ENCODE measurements at places on chromosomes 2 and 18.

GRCh38 chr2:16271231-16271896, 331.0 kb downstream of the MYCN start:
- DNase-seq: no peak

- no peak for DNase-seq
Observed at GRCh38 chr2:36348721-36349120, 6.9 kb upstream of the CRIM1 start.

- DNase-seq: no peak
Observed at GRCh38 chr18:25253136-25253535, 98.8 kb downstream of the ZNF521 start.

DNA sequence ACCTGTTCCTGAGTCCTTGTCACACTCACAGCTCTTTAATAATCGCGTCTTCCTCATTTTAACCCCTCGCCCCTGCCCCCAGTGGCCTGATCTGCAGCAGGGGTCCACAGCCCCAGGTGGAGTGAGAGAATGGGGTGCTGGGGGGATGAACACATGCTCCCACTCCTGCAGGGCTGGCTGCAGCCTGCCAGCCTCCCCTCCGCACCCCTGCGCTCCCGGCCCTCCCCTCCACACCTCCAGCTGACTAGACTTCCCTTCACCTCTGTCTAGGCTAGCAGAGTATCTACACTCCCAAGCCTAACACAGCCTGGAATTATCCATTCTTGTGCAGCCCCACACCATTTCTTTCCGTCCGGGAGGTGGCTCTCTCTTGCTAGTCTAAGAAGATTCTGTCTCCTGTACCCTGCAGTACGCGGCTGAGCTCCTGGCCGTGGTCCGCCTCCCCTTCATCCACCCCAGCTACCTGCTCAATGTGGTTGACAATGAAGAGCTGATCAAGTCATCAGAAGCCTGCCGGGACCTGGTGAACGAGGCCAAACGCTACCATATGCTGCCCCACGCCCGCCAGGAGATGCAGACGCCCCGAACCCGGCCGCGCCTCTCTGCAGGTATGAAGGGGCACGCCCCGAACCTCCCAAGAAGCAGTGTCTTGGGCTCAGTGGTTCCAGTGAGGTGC, 231.6 kb downstream of the ATAD2B start:
- DNase-seq: no peak

DNA sequence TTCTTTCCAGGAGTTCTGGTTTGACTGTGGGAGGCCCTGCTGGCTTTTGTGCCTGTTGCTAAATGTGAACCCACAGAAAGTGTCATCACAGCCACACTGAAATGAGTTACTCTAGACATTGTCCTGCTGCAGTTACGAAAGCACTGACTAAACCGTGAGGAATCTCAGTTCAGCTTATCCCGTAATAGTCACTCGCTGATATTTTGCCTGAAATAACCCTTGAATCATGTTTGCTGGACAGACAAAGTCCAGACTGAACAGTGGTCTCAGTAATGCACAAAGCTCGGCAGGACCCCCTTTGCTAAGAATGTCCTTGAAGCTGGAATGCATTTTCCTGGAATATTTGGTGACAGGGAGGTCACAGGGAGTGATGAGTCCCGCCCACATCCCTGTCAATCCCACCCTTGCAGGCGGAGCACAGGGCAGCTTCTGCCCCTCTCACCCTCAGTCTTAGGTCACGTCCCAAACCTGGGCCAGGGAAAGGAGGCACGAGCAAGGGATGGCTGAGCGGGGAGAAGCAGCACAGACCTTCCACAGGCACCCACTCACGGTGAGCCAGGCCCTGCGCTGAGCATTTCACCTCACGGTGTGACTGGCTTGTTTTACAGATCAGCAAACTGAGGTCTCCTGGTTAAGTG, 53.4 kb downstream of the ADI1 start:
- no peak for DNase-seq

DNA sequence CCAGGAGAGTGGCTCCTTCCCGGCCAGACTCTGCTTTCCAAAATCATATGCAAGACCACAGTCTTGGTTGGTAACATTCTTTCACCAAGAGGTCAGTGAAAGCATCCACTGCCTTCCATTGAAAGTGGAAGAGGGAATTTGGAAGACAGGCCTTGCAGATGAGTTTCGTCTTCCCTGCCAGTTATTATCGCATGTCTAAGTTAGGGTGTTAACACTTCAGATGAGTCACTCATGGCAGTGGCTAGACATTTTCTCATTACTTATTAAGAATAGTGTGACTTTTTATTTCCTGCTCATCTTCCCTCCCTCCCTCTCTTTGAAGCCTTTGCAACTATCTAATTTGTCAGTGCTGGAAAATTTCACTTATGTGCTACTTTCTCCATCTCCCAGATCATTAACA, 102.9 kb upstream of the EPB41L3 start:
- no peak for DNase-seq

DNA sequence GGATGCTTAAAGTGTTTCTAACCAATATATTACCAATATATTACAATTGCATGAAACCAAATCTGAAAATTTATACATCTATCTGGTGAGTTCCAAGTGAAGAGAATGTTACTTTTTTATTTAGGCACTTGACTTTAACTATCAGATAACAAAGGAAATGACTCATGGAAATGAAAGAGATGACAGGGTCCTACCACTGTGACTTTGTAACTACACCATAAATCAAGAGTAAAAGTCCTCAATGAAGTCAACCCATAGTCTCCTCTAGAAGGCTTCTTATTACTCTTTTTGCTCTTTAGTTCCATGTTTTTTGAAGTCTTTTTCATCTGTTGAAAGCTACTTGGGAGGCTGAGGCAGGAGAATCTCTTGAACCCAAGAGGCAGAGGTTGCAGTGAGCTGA, 545.0 kb upstream of the PIK3C3 start:
- no peak for DNase-seq

GRCh38 chr2:120570546-120570945, 165.1 kb upstream of the GLI2 start:
- DNase-seq: no peak

DNA sequence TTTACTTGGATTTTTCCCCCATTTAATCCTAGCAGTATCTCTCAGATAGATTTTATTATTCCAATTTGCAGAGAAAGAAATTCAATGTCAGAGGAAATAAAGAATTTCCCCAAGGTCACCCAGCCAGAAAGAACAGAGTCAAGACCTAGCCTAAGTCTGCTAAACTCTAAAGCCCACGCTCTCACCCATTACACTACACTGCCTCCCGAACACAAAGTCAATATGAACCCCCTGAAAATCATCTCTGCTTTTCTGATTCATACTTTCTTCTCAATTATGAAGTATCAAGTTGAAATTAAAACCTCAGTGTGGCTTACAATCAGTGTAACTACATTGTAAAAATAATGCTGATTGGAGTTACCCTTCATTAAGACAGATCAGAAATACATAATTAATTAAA, 89.6 kb downstream of the METTL8 start:
- no peak for DNase-seq

GRCh38 chr2:48754874-48755273, 650 bp downstream of the LHCGR start:
- no peak for DNase-seq

- DNase-seq: no peak
Observed at GRCh38 chr2:71781695-71782228, 328.4 kb downstream of the DYSF start.

DNA sequence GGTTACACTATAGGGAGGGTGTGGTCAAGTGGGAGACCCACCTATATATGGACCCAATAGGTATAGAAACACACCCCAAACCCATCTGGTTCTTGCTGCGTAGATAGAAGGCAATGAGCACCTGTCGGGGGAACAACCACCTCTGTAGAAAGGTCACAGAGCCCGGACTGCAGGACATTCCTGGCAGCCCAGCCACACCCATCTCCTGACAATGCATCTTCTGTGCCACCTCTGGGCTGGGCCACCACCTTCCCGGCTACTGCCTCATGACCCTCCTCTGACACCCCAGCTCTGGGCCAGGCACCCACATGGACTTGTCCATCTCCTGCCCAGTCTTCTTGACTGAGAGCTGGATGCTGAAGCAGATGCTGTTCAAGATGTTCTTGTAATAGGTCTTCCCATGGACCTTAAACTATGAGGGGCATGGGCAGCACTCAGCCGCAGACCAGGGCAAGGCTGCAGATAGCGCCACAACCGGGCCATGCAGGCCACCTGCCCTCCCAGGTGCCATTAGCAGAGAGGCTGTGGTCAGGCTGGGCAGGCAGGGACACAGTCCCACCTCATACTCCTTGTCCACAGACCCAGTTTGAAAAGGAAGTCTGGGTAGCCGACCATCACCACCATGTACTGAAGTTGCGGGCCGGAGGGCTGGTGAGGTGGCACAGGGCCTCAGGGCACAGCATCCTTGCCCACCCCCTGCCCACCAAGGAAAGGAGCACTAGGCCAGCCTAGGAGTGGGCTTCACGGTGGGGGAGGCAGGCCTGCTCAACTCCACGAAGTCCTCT, 9.3 kb downstream of the ALPG start:
- DNase-seq: no peak

GRCh38 chr2:239538357-239539052, 137.7 kb upstream of the HDAC4 start:
- DNase-seq: no peak

DNA sequence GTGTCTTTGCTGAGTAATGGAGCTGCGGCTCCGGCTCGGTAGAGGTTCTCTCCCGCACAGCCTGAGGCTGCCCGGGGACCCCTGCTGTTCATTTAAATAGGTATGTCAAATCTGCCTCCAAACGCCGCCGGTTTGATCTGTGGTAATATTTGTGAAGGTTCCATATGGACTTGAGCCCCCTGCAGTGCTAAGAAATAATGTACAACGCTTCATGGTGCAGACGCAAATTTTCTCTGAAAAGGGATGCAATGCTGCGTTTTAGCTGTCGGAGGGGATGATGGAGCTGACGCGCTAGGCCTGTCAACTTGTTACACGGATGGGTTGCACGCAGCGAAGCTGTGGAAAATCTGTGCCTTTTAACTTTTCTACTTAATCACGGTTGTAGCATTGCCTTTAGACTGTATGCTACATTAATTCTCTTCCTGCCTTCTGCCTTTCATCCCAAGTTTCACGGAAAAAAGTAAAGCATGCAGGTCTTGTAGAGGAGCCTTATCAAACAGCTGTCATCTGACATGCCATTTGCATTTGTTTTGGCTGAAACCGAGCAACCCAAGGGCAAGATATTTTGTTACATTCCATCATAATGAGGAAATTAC, 43.2 kb downstream of the MRPS9 start:
- no peak for DNase-seq

DNA sequence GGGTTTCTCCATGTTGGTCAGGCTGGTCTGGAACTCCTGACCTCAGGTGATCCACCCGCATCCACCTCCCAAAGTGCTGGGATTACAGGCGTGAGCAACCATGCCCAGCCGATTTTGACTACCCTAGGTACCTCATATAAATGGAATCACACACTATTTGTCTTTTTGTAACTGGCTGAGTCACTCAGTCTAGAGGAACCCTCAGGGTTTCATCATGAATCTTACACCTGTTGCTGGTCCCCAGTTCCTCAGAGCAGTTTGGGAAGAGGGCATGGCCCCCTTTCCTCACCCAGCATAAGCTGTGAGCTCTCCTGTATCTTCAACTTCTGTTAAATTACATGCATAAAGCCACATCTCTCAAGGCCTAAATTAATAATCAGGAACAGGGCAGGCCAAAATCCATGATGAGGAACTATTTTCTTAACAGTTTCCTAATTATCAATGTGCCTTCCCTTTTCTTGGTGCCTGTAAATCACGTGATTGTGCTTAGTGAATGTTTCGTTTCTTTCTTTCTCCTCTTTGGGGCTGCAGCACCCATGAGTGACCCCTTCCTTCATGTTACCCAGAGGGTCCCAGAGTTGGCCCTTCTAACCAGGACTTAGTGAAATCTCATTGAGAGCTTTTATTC, 20.9 kb downstream of the DYSF start:
- no peak for DNase-seq

GRCh38 chr2:210224941-210225672, at the start of gene ACADL:
Gene ACADL, minus strand, starts transcription at chr2:210225447. Its CDS starts 184 bp downstream, at chr2:210225263.
- peak; percentile 0 for DNase-seq

DNA sequence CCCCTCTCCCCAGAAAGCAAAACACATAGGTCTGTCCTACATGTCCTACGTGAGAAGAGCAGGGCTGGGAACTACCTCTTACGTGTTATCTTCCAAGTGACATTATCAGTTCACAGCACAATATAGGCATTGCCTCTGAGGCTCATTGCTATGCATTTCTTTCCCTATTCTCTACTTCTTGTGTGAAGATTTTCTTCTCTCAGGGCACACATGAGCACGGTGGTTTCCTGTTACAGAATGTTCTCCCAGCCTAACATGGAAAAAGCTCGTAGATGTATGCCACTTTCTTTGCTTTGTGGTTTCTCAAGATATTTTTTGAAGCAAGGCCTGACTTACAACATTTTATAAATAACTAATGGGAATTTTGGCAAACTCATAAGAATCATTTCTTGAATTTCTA, 19.4 kb upstream of the DSC3 start:
- DNase-seq: no peak

- no peak for DNase-seq
Observed at GRCh38 chr18:5296706-5297320, 1.3 kb upstream of the ZBTB14 start.

DNA sequence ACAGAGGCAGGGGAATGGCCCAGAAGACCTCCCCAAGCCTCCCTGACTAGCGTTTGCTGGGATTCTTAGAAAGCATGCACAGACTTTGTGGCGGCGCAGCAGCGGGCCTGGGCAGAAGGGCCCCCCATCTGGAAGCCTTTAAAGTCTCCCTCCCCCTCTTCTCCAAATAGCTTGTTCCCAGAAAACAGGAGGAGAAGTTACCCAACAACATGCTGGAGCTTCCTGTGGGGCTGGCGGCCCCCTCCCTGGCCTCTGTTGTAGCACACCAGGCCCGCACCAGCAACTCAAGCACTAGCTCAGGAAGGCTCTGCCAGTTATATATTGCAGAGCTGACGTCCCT, 334.8 kb downstream of the DYSF start:
- no peak for DNase-seq

DNA sequence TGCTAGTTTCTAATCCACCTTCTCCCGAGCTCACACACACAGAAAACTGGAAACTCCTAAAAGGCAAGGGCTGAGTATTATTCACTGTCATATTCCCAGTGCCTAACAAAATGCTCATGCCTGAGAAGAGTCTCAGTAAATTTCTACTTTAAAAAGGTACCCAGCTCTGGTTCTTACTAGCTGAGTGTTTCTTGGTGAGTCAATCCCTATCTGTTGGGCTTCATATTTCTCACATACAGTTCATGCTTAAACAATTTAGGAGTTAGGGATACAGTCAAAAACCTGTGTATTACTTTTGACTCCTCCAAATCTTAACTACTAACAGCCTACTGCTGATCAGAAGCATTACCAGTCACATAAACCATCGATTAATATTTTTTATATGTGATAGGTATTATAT, 204.9 kb downstream of the EN1 start:
- no peak for DNase-seq

DNA sequence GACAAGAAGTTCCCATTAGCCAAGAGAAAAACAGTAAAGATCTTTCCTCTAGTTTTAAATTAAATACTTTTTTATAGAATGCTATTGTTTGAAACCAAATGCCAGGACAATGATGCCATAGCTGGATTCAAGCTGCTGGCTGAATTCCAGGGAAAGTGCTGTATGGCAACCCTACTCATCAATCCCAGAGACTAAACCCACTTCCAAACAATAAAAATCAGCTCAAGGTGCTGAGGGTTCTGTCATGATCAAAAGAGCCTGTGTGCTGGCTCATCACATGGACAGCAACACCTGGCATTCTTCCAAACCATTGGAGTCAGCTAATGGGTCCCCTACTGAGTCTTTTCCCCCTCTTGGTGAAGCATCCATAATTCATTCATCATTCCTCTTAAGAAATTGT, 53.7 kb upstream of the PARD3B start:
- DNase-seq: no peak
